ENCODE measurements at places on chromosomes 13 and 19.

DNA sequence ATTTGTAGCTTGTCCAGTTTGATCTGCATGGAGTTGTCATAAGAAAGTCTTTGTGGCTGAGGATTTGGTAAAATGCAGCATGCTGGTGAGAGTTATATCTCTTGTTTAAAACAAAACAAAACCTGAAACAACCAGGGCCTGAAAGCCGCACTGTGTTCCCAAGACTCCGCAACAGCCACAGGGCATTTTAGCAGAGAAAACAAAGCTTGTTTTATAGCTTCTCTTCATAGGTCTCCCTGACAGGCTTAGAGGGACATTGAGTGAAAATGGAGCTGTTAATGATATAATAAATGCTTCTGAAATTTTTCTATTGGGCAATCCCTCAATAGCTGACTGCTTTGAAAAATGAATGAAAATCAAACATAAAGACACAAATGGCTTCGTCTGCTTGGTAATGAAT, 148.7 kb upstream of the RNF113B start:
- DNase-seq, result no peak

DNA sequence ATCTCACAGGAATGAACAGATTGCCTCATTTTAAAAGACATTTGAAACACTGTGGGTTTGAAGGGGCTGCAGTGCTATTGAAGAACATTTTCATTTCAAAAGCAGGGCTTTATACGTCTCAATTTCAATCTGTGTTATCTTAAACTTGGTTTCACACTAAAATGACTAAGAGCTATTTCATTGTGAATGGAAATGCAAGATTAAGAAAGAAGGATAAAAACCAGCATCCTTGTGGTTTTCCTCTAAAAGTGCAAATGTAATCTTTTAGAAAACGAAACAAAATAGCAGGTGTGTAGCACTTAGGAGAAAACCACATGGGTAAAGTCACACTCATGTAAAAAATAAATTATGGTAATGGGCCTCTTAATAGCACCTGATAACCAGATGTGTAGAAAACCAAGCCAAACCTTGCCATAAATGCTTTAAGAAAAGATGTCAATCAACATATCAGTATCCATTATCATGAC, 397.7 kb downstream of the GPC6 start:
- no peak for DNase-seq

DNA sequence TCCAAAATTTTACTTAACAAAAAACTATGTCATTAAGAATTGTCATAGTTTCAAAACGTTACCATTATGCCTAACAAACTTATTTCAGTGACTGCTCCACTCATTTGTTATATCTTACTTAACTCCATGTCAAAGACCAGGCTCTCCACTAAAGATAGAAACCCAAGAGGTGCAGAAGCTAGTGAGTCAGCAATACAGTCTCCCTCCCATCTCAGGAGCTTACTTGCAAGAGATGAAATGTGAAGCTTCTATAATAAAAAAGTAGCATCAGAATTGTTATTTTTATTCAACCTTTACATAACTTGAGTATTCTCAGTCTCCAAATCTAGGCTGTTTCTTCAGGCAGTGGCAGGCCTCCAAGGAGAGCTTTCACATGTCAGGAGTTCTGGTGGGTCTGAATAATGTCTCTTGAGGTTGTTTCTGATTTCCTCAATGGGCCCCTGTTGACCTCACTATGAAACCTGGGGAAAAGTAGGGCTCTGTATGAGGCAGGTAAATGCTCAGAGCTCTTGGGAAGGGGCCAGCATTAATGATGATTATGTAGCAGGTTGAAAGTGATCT, 242.0 kb downstream of the NDFIP2 start:
- no peak for DNase-seq

GRCh38 chr13:79825959-79826358, 345.0 kb downstream of the NDFIP2 start:
- no peak for DNase-seq

GRCh38 chr19:45403272-45403671, 1.6 kb downstream of the PPP1R13L start:
- no peak for DNase-seq

DNA sequence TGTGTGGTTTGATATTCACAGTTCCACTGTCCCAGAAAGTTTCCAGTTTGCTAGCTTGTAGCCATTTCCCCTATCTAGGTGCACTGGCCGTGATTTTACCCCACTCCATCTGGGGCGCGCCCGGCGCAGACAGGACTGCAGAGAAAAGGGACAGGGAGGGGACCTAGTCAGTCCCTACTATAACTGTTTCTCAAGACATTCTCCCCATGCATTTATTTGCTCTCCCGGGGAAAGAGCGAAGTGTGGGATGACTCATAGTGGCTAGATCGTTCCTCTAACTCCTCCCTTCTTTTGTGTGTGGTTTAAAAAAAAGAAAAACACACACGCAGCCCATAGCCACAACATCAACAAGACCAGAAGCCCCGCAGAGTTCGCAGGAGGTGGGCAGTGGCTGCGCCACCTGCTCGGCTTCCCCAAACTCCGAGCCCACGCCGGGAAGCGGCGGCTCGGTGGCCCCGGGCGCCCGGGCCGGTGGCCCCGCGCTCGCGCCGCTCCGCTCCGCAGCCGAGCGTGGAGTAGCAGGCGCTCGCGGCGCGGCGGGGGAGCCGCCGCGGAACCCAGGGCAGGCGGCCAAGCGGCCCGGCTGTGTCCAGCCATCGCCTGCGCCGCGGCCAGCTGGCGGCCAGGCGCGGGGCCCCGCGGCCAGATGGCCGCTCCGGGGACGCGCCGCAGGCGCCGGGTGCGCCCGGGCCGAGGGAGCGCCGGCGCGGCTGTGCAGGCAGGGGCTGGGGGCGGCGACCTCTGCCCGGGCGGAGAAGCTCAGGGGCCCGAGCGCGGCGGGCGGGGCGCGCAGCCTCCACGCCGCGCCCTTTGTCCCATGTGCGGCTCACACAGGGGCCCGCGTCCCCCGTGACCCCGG, 653 bp downstream of the TMTC4 start:
- no peak for DNase-seq

DNA sequence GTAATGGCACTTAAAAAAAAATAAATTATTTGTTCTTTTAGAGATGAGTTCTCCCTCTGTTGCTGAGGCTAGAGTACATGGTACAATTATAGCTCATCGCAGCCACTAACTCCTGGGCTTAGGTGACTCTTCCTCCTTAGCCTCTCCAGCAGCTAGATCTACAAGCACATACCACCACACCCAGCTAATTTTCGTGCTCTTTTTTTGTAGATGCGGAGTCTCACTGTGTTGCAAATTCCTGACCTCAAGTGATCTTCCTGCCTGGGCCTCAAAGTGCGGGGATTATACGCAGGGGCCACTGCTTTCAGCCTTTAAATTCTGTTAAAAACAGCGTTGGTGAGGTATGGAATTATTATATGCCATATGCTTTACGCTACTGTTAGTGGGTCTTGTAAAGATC, 2034.0 kb downstream of the OLFM4 start:
- DNase-seq, result no peak

GRCh38 chr13:30681843-30682242, 53.5 kb upstream of the ALOX5AP start:
- no peak for DNase-seq

- DNase-seq, result no peak
Observed at GRCh38 chr19:30879225-30879624, 470.0 kb downstream of the TSHZ3 start.

DNA sequence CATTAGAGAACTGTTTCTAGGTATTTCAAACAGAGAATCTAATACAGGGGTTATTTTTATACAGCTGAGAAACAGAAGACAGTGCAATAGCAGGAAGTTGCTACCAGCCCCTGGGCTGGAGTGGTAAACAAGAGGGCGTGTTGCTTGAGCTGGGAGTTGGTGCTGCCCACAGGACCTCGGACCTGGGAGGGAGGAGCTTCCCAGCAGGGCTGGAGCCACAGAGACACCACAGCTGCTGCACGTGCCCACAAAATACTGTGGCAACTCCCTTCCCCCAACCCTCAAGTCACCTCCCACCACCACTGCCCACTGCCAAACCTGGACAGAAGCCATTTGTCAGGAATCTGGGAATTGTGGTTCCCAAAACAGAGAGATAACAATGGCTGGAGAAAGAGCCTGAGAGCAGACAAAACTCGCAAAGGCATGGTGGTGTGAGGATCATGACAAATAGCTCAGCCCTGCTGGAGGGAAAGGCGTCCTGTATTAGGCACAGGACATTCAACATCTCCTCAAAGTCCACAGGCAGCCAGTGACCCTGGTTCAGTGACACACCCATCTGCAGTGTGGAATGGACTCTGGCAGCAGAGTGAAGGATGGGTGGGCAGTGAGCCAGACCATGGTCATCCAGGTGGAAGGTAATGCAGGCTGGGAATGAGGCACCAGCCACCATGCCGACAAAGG, 57.2 kb downstream of the SPATA13 start:
- no peak for DNase-seq

DNA sequence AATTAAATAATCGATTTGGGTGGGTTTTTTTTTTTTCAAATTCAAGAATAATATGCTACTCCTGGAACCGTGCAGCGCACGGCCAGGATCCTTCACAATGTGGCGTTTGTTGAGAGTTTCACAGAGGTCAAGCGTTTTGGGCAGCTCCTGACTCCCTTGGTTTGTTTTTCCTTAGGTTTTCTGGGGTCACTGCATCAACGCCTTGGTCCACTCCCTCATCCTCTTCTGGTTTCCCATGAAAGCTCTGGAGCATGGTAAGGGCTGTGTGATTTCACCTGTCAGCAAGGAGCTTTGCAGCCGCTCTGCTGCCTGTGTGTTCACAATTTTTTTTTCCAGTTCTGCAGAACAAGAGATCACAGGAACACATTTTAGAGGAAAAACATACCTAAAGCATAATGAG, 212.4 kb downstream of the SHISA2 start:
- DNase-seq, result no peak

GRCh38 chr13:31322702-31323405, 123.1 kb downstream of the B3GLCT start:
- DNase-seq, result no peak

- no peak for DNase-seq
Observed at GRCh38 chr19:53004242-53004641, 9.5 kb upstream of the ERVV-1 start.

DNA sequence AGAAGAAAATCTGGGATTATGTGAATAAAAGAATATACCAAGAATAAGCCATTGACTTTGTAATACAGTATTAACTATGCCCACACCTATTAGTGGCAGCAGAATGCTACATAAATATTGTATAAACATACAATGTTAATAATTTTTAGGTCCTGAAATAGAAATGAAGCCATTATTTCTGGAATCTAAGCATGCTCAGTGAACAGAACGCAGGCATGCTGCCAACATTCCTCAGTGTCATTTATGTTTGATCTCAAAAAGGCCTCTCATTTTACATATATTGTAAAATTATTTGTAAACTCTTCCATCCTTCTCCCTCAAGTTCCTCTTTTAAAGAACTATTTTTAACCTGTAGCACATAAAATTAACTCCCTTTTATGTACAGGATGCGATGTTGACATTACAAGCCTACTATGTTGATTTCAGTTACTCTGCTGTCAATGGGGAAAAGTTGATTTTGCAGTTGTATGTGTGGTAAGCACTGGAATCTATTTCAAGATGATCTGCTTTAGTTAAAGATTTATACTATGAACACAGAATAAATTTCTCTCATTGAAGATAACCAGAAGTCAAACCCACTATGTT, 118.8 kb downstream of the VWA8 start:
- DNase-seq, result no peak

DNA sequence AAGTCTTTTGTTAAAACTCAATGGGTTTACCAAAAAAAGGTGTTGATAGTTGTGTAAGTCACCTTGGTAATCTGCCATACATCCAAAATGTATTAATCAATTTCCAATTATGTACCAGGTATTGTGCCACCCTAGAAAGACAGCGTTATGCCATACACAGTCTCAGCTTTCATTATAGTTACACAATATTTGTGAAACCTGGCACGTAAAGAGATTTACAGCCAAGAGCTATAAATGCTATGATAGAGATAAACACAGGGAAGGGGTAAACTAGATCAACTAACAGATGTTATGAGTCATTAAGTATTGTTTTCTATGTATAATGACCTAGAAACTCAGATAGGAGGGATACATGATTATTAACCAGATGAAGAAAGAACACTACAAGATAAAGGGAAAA, 725.6 kb upstream of the SLITRK5 start:
- no peak for DNase-seq

GRCh38 chr13:98261165-98261702, 84.2 kb upstream of the RNF113B start:
- no peak for DNase-seq

DNA sequence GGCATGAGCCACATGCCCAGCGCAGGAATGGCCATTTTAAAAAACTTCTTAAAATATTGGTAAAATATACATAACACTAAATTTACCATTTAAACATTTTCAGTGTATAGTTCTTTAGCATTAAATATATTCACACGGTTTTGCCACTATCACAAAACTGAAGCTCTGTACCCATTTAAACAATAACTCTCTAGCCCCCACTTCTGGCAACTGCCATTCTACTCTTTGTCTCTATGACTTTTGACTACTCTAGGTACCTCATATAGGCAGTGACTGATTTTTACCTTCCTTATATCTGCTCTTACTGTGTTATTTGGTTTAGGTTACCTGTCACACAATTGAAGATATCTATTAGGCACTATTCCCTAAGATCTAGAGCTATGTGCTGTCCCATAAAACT, 2.3 kb upstream of the KBTBD7 start:
- no peak for DNase-seq

- DNase-seq, result no peak
Observed at GRCh38 chr13:28246891-28247290, 108.5 kb downstream of the PAN3 start.

GRCh38 chr13:20711301-20712044, 8.0 kb downstream of the IL17D start:
- no peak for DNase-seq

GRCh38 chr13:83905641-83906040, 23.4 kb upstream of the SLITRK1 start:
- DNase-seq, result no peak

DNA sequence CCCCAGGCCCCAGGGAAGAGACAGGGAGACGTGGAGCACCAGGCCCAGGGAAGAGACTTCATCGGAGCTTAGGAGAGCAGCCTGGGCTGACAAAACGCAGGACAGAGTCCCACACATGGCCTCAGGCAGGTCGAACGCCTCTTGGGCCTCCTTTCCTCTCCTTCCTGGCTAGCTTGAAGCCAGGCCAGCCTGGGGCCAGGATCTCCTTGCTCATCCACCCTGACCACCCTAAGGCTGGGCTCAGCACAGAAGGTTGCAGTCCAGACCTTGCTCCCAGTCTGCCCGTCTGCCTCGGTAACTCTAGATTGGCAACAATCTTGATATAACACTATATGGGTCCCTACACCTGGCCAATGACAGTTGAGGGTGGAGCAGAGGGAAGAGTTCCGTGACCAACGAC, 10.1 kb downstream of the PPP6R1 start:
- DNase-seq, result no peak

DNA sequence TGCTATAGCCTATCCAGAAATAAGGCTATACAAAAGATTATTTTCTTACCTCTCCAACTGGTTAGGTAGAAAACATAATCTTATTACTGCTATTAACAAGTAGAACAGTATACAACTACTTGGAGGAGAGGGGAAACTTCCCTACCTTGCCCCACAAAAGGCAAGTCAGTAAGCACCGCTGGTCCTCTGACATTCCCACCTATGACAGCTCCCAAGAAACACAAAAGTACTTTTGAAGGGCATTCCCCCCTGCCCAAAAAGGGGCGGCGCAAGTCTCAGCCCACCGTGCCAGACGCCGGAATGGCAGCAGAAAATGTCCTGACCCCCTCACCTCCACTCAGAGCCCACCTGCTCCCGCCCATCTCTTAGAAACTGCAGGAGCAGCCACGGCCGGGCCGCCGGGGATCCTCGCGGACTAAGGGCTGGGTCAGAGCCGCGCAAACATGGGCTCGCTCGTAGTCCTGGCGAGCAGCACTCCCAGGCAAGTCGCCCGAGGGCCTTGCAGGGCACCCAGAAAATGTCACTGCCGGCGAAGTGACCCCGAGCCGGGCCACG, 437 bp downstream of the SUCLA2 start:
- no peak for DNase-seq

Measured in T-helper 1 cell (primary cell).